ENCODE measurements at places on chromosomes 7 and 10.

- DNase-seq = peak; percentile 50
Measured at GRCh38 chr10:77526868-77527617, 110.6 kb downstream of the KCNMA1 start.

DNA sequence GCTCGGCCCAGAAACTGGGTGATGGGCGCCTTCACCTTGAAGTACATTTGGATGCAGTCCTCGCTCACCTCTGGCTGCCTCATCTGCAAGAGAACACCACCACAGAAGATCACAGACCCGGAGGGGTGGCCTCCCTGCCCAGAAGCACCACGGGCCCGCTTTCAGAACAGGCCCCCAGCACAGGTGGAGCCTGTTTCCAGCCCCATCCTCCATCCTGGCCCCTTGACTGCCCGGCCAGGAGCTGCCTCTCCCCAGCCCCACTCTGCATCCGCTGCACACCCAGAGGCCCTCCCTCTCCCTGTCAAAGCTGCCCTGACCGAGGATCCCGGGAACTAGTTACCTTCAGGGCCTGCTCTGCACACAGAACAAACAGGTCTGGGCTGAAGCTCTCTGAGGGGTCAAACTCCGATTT, 724 bp downstream of the CFAP46 start:
- DNase-seq = no peak

GRCh38 chr7:2143981-2144595, 88.7 kb downstream of the MAD1L1 start:
- DNase-seq = no peak

- no peak for DNase-seq
Measured at GRCh38 chr7:34761627-34762026, 103.6 kb downstream of the NPSR1 start.

GRCh38 chr7:92230547-92230946, 15.2 kb downstream of the KRIT1 start:
- DNase-seq = no peak

GRCh38 chr10:3418041-3418754, 245.6 kb upstream of the PITRM1 start:
- no peak for DNase-seq

DNA sequence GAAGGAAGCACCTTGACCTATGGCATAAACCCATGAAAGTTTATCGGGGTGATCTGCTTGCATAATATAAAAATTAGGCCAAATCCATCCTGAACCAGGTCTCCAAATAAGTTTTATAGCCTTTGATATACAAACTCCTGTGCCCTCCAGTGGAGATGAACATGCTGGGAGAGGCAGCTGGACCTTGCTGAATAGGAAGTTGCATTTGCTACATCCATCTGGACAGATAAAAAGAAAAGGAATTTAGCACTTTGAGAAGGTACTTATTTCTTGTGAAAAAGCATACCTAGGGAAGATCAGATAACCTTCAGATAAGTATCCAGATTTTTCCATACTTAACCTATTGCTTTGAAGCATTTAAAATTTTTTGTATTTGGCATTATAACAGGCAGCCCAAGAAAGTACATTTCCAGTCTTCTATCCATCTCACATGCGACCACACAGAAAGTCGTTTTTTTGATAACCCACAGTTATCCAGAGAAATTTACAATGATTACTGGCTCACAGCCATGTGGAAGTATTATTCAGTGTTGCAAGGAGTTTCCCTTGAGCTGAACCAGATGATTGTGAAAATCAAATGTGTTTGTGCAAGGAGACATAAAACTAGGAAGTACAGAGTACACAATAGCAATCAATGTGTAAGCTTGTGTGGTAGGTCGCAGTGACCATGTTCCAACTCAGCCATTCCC, 124.4 kb upstream of the STK17A start:
- no peak for DNase-seq

DNA sequence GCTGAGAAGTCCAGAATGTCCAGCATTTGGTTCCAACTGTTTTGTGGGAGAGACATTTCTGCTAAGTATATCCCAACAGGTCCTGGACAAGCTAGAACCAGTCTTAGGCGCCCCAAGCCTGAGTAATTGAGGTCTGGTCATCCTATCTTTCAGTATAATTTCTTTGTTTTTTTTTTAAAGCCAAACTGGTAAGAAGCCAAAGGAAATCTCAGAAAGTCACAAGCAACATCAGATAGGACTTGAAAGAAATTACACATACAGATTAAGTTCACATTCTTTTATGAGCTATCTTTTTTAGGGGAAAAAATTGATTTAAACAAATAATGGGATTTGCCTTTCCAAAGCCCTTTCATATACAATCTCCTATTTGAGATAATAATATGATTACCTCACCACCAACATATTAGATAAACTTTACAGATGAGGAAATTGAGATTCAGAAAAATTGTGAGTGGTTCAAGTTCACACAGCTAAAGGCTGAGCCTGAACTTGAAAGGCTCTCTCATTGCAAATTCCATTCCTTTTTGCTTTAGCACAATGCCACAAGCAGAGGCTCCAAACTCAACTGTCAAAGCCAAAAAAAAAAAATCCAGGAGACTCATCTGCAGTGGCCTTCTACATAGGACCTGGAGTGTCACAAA, 15.0 kb downstream of the PDLIM1 start:
- DNase-seq = no peak

GRCh38 chr10:23448323-23448722, 9.4 kb downstream of the OTUD1 start:
- no peak for DNase-seq

DNA sequence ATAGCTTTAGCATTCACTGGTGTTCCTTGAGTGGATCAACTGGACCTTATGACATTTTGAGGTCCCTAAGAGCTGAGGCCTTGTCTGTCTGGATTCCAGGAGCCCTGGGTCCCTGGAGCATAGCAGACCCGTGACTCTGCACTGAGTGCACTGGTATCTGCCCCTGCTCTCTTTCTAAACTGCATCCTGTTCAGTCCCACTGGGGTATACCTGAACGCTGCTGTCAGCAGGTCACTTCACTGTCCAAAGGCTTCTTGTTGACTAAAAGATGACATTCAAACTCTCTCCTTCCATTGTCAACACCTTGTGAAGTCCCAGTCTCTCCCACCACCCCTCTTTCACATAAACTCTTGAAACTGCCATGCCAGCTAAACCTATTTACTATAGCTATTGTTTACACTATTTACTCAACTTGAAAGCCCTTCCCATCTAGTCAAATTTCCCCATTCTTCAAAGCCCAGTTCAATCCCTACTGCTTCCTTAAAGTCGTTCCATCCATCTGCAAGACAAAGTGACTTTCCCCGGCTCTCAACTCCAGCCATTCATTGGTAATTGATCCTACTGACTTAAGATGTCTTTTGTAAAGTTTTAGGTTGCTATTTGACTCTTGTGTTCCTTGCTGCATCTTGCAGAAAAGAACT, 523.3 kb downstream of the KCNMA1 start:
- DNase-seq = no peak

DNA sequence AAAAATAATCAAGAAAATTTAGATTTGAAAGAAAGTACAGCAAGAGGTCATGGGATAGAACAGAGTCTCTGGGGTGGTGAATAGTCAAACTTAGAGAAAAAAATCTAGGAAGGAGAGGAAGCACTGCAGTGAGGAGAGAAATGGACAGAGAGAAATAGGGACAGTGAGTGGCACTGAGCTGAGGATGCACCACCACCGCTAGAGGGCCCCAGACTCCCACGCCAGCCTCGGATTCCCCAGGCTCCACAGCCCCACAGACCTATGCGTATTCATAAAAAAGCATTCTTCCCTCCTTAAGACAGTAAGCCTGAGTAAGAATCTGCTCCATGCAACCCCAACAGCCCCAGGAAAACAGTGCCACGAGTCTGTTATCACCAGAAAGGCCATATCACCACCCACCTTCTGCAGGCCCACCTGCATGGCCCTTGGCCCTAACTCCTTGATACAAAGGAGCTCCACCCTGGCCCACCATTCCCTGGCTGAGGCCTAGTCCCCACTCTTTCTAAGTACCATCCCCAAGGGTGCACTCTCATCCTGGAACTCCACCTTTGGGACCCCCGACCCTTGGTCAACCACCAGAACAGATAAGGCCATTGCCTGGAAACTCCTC, 91.0 kb downstream of the ALOX5 start:
- peak; percentile 38 for DNase-seq

DNA sequence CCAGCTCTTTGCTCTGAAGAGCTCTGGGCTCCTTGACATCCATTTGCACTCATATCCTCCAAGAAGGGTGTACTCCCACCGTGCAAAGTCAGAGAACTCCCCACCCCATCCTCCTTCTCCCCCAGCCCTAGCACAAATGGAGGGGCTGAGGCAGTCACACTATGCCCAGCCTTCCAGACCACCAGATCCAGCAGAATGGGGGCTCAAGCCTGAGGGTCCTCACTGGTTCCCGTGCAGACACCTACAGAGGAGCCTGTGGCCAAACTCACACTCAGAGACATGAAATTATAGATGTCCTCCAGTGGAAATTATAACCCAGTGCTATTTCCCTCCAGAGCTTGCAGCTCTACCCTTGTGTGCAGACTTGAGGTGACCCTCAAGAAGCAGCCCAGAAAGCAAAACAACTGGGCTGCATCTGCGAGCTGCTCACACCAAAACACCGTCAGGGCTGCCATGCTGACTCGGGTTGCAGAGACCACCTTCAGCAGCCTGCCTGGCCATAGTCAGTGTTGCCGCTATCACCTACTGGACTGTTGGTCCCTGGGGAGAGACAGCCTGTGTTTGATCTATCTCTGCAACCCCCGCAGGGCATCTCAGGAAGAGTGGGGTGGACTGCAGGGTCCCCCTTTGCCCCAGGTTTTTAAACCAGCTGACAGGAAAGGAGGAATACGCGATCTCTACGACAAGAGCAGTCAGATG, 7.4 kb downstream of the ZNF488 start:
- DNase-seq = no peak

DNA sequence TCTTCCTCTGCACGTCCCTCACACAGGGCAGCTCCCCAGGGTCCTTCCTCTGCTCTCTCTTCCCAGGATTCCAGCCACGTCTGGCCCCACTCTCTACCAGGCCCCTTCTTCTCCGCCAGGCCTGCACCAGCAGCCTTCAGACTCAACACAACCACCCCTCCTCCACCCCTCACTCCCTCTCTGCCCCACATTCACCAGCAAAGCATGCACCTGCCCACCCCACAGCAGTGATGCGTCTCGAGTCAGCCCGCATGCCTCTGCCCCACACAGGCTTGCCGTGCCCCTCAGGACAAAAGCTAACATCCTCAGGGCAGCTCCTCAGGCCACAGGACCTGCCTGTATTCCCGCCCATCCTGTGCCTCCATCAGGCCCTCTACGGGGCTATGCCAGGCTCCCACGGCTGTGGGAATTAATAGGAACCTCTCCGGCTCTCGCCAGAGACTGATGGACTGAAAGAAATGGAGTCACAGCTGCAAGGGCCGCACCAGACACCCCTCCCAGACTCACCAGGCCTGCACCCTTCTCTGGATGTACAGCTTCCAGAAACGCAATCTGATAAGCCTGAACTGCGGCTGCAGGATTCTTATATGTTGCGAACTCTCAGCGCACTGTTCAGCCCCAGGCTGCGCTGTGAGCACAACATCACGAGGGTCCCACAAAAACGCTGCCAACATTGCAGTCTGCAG, 100.1 kb downstream of the CYTH3 start:
- no peak for DNase-seq

DNA sequence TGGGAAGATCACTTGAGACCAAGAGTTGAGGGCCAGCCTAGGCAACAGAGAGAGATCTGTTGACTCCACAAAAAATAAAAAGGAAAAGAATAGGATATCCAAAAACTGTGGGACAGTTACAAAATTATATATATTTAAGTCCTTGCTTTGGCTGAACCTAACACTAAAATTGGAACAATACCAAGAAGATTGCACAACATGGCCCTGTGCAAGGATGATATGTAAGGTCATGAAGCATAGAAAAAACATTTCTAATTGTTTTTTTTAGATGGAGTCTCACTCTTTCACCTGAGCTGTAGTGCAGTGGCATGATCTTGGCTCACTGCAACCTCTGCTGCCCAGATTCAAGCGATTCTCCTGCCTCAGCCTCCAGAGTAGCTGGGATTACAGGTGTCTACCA, 139.0 kb downstream of the TPST1 start:
- DNase-seq = no peak

- peak; percentile 75 for DNase-seq
Measured at GRCh38 chr7:107816011-107816566, 13.1 kb upstream of the SLC26A3 start.

DNA sequence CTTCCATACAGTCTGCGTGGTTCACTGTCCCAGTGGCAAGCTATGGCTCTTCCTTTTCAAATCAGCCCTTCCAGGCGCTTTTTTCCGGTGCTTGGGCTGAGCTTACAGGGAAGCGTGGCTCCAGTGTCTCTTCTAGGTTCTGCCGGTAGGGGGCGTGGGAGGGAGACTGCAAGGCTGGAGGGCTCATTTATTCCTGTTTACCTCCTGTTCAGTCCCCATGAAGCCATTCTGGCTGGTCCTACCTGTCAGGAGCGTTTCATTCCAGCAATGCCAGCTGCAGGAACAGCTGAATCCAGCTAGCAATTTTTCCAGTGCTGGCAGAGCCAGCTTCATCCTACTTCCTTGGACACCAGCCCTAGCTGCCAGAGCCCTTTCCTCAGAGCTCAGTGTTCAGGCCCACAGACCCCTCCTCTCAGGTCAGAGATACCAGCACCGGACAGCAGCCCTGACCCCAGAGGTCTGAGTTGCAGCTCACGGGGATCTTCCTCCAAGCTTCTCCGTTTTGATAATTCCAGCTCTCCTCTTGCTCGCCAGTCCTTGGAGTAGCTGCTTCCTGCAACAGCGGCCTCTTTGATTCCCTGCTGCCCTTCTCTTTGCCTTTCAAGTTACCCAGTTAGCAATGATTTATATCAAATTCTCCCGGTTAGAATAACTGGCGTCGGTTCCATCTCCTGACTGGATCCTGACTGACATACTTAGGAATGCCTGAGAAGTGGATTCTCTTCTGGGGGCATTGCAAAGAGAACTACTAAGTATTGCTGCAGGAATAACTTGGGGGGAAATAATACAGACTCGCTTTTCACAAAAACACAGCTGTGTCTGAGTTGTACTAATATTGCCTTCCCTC, 129.8 kb downstream of the FRMD4A start:
- no peak for DNase-seq

DNA sequence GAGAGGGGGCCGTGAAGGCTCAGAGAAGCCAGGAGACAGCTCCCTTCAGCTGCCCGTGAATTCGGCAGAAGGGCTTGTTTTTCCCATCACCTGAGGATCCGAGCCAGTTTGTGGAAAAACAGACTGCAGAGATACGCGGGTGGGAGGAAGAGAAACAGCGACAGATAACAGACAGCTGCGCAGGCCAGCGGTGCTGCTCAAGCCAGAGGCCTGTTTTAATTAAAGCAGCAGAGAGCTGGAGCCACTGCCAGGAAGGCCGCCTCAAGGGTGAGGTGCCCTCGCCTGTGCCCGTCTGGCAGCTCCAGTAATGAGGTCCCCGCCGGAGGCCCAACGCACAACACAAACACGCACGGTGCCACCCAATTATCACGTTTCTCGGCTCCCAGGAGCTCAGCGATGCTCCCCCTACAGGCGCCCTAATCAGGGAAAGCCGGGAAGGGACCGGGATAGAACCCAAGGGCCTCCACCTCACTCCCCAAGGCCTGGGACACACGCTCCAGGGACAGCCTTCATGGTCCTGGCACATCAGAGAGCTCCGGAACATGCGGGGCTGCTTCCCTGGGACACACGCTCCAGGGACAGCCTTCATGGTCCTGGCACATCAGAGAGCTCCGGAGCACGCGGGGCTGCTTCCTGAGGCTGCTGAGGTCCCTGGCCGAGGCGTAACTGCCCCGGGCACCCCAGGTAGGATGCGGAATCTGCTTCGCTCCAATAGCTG, 60.6 kb upstream of the DNAAF5 start:
- no peak for DNase-seq

GRCh38 chr7:39810710-39811109, 139.3 kb upstream of the CDK13 start:
- DNase-seq = no peak
